ENCODE measurements at places on chromosomes 13 and 19.
A peak's percentile ranks its signal among the peaks of the same experiment; 100 is the strongest.

GRCh38 chr19:2478278-2478755 lies 2.4 kb downstream of the GADD45B start:
- peak; percentile 58 for DNase-seq

- DNase-seq: no peak
Measured at GRCh38 chr19:31266731-31267130, 82.5 kb downstream of the TSHZ3 start.

- no peak for DNase-seq
Measured at GRCh38 chr13:113273321-113273720, 23.7 kb upstream of the LAMP1 start.

DNA sequence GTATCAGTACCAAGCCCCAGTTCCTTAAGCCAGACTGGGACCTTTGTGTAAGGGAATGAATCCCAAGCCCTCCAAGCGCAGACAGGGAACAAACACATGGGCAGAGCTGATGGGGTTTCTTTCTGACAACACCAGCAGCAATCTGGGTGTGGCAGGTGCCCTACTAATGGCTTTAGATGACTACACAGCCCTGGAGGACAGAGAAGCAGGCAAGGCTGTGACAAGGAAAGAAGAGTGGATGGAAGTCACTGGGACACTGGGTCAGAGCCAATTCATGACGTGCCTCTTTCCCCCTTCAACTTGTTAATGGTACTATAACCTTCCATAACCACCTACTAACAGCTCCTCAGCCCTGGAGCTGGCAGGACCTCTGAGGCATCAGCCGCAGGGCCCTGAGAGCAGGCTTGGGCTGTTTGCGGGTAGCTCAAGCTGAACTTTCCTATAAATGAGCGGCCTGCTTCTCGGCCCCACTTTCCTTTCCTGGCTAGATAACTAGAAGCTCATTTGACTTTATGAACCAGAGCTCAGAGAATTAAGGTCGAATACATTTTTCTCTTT lies 38.9 kb downstream of the RASL11A start:
- DNase-seq: no peak

GRCh38 chr19:58519355-58520256 lies at the start of gene ZBTB45:
ZBTB45 (minus strand) TSS chr19:58519810; CDS start chr19:58517673, 2,137 bp downstream.
- peak; percentile 94 for DNase-seq

GRCh38 chr19:3151563-3152418 lies 16.0 kb downstream of the GNA15 start:
- DNase-seq: no peak

DNA sequence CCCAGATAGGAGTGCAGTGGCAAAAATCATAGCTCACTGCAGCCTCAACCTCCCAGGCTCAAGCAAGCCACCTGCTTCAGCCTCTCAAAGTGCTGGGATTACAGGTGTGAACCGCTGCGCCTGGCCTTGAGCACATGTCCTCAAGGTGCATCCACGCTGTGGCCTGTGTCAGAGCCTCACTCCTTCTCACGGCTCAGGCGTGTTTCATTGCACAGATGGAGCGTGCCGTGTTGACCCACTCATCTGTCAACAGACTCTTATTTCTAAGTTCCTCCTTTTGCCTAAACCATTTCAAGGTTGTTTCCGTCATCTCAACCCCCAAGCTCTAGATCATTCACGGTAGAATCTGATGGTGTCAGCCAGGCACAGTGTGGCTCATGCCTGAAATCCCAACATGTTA lies 28.2 kb downstream of the ATP8B3 start:
- DNase-seq: no peak

DNA sequence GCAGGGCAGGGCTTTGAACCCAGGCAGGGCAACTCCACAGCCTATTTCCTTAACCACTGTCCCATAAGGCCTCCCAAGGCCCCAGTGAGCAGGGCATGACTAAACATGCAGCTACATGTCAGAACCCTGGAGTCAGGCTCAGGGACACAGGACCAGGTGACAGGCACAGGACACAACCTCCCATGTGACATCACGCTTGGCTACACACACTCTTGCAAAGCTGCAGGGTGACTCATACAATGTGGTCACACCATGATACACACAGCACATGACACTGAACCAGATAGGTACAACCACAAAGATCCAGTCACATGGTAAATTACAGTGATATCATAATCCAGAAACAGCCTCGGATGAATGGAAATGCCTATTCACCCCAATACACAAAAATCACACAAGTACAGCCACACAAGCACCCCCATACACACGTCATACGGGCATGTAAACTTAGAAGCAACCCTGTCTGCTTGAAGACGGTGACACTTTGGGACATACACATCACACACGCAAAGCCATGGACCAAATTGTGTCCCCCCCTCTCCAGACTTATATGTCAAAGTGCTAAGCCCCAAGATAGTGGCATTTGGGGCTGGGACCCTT lies 14.5 kb downstream of the KLK4 start:
- DNase-seq: no peak

DNA sequence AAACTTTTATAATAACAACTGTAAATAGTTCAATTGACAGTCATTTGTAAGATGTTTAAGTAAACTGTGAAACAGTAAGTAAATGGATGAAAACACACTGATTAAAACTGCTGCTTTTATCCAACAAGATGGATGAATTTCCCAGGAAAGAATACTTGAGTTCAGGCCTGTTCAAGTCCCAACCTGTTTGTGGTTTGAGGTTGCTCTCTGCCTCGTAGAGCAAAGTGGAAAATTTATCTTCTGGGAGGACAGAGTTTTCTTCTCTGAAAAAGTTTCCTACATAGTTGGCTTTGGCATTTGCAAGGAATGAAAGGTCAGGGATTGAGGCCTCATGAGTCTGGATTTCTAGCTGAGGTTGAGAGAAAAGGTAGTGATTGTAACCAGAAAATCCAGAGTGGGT lies 15.2 kb upstream of the ZNF543 start:
- no peak for DNase-seq

DNA sequence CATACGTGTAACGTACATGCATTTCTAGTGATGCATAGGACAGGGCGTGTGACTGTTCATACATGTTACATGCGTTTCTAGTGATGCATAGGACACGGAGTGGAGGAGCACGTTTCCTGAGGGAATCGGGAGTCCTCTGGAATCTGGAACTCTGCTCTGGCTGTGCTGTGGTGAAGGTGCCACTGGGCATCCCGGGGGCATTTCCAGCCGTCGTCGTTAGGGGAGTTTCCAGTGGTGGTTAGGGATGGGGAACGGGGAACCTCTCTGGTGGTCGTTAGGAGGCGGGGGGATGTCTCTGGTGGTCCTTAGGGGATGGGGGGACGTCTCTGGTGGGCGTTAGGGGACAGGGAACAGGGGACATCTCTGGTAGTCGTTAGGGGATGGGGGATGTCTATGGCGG lies 209.6 kb upstream of the SOX1 start:
- DNase-seq: no peak

DNA sequence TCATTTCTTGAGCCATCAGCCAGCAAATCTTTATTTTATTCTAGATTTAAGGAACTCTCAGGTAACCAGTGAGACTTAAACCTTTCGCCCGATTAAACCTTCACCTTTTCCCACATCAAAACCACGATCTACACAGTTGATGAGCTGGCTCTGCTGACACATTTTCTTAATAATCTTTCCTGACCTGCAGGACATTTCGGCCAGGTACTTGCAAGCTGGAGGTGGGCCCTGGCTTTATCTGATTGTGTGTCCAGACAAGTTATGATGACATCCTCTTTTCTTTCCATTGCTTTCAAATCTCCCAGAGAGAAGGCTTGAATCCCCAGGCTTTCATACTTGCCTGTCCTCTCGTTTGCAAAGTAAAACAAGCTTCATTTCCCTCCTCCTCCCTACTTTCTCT lies 144.2 kb downstream of the EFNB2 start:
- DNase-seq: no peak

GRCh38 chr19:49973987-49974386 lies 13.0 kb upstream of the SIGLEC11 start:
- no peak for DNase-seq

DNA sequence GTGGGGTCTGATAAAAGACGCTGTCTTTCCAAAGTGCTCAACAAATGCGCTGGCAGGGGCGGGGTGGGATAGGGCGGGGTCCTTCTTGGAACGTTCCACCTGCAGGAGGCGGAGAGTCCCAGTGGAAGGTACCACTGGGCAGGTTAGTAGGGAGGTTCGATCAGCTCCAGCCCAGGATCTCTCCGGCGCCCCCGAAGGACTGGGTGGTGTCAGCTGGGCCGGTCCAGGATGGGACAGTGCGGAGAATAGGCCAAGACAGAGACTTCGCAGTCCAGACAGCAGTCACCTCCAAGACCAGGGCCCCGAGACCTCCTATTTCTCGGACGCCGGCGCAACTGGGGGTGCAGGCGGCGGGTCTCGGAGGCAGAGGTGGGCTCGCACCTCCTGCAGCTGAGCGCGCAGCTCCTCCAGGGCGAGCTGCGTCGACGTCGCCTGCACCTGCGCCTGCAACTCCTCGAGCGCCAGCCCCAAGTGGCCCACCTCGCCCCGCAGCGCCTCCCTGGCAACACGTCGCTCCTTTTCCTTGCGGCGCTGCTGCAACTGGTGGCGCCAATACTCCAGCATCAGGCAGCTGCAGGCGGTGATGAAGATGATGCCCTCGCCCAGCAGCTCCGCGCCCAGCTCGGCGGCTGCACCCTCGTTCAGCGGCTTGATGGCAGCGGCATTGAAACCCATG lies 21.6 kb downstream of the VASP start:
- DNase-seq: no peak

DNA sequence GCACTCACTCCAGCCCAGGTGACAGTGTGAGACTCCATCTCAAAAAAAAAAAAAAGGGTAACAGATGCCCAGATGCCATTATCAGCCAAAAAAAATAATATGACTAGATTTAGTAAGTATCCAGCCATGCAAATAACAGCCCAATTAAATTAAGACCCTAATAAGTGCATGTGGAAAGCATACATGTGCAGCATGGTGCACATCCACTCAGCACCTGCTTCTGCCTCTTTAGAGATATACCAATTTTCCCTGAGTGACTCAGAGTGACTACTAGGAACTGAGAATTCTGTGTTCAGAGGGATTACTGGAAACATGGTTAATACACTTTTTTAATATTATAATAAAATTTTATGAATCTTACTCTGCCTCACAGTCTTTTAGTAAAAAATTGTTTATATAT lies 29.8 kb upstream of the ZNF675 start:
- DNase-seq: no peak

DNA sequence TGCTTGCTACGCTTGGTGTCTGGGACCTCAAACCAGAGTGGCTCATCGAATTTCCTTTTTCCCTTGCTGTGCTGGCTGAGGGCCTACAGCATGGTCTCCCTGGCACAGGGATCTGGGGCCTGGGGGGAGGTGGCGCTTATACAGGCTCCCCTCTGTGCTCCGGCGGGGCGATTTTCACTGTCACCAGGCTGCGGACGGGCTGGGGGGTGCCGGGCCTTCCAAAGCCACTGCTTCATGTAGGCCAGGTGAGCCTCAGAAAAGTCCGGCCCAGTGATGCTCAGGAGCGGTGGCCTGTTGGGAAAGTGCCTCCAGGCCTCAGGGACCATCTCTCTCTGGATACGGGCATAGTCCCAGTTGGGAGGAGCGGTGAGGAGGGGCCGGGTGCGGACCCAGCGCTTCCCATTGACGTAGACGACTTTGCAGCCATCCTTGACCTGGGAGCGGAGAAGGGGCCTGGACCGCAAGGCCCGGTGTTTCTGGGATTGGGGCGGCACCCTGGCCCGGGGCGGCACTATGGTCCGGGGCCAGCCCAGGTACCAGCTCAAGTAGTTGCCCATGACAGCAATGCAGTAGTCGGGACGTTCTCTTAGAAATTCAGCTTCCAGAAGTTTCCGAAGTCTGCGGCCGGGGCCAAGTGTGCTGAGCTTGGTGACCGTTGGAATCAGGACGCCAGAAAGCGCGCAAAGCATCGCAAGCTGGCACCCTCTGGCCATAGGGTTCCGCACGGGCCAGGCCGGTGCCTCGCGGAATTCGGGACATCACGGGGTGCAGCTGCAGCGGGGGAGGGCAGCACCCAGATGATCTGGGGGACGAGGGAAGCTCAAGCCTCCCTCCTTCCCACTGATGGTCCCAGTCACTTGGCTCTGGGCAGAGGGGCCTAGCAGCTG lies 255.9 kb downstream of the SLC7A1 start:
- no peak for DNase-seq

Data from DMS 273 treated with DMSO at 0.1 percent for 48 hours (cell line).